Psoas muscle (tissue), 8 donors: ENCODE measurements at places on chromosomes 16 and 17. TPM values are rescaled to one million over a fixed set of nuclear protein-coding genes. Genes with fewer than 3 reads are reported as not detected.

DNA sequence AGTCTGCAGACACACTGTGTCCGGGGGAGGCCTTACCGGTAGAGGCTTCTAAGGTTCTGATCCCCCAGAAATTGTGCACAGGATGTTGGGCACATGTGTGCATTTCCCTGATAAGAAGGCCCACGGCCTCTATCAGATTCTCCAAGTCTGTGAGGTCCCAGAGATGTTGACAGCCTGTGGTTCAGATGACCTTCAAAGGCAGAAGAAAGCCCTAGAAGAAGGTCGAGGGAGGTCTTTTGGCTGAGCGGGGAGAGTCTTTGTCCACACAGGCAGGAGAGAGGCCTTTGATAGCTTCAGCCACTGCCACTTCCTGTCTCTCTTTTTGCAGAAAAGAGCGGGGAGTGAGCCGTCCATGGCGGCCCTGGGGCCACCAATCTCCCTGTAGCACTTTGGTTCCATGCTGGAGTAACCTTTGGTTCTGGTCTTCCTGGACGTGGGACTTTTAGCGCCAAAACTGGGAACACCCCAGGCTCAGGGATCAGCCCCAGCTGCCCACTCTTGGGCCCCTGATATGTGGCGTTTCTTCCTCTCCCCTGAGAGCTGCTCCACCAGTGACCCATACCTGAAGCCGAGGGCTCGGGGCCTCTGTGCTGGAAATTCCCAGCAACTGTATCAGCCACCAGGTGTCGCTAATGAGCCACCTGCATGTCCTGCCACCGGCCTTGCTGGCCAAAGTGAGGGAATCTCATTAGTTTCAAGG lies 28.1 kb upstream of the LGALS9 start:
- H3K27ac ChIP-seq, result no peak overlapping the region
- peak; percentile 70 for DNase-seq
- no peaks in the 10 kb centered on the region for H3K4me1 ChIP-seq
- no peak overlapping the region for H3K4me3 ChIP-seq
- H3K27me3 ChIP-seq, result no peaks in the 10 kb centered on the region
- H3K36me3 ChIP-seq, result no peaks in the 10 kb centered on the region

SLC7A5 gene
- 9.8 TPM for total RNA-seq

SNX20 gene
- 1.8 TPM for total RNA-seq

GRCh38 chr16:20242568-20243255 lies 84.6 kb downstream of the GP2 start:
- no peak overlapping the region for H3K4me3 ChIP-seq
- no peak overlapping the region for H3K27ac ChIP-seq
- DNase-seq, result no peak
- no peaks in the 10 kb centered on the region for H3K36me3 ChIP-seq
- no peaks in the 10 kb centered on the region for H3K4me1 ChIP-seq

KRTAP4-3 gene
- not detected for total RNA-seq

DNA sequence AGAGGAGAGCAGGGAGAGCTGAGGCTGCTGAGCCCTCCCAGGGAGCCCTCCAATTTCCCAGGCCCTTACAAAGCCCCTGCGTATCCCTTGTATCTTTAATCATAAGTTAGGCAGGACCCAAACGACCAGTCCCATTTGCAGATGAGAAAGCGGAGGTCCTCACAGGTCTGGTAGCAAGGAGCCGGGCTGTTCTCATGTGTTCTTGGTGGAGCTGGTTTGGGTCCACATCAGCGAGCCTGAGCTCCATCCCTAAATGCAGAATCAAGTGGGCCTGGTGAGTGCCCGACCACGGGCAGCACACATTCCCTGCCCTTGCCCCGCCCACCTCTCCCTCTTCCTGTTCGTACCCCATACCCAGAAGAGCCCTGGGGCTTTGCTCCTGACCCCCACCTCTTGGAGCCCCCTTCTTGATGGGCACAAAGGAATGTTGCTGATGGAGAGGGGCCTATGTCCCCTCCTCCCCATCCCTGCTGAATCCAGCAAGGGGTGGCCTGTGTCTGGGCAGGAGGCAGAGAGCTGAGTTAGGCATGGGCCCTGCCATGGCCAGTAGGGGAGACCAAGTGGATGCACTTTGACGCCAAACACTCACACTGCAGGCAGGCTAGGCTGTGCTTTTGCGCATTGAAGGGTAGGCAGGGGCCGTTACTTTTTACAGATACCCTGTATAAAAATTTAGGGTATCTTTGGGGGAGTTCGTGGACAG lies 18.3 kb upstream of the ADCY7 start:
- DNase-seq, result no peak
- H3K4me1 ChIP-seq, result peaks cover 5% of the 10 kb centered on the region

DNA sequence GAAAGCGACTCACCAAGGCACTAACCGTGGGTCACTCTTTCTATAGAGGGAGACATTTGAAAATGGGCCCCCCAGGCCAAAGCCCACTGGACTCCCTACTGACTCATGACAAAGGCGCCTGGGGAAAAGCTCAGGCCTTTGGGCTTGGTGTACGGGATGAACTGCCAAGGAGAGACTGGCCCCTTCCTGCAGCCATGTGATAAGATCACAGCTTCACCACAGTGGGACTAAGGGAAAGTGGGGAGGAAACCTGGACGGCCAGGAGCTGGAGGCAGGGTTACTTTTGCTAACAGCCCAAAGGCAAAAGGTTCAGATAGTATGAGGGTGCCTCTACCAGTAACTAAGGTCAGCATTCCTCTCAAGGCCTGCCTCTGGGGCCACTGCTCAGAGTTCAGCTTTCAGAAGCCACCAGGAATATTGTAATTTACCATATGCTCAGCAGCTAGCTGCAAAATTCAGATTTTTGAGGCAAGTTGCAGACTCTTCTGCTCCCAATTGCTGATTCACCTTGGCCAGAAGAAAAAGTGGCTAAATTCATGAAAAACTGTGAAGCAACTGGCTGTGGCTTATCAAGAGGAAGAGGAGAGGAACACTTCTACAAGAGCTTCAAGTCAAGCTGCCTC lies 37.1 kb upstream of the SLC25A19 start:
- no peaks in the 10 kb centered on the region for H3K36me3 ChIP-seq
- peak overlapping the region; percentile 42 for H3K27ac ChIP-seq

- no peaks in the 10 kb centered on the region for H3K36me3 ChIP-seq
- H3K4me1 ChIP-seq, result peaks cover 19% of the 10 kb centered on the region
- peak overlapping the region; percentile 30 for H3K27ac ChIP-seq
Observed at GRCh38 chr17:77459018-77459755, 318.4 kb downstream of the SEC14L1 start.

CLDN7 gene
- not detected for total RNA-seq

- no peak overlapping the region for H3K4me3 ChIP-seq
- DNase-seq, result no peak
- H3K27ac ChIP-seq, result no peak overlapping the region
- H3K36me3 ChIP-seq, result no peaks in the 10 kb centered on the region
- no peaks in the 10 kb centered on the region for H3K4me1 ChIP-seq
Observed at GRCh38 chr16:8756755-8757154, 40.7 kb downstream of the TMEM186 start.
